CD4-positive, alpha-beta T cell treated with Interleukin-2 at 100 ng/mL for 4 hours (primary cell): ENCODE measurements at places on chromosomes 5 and 9.
A peak's percentile ranks its signal among the peaks of the same experiment; 100 is the strongest.

DNA sequence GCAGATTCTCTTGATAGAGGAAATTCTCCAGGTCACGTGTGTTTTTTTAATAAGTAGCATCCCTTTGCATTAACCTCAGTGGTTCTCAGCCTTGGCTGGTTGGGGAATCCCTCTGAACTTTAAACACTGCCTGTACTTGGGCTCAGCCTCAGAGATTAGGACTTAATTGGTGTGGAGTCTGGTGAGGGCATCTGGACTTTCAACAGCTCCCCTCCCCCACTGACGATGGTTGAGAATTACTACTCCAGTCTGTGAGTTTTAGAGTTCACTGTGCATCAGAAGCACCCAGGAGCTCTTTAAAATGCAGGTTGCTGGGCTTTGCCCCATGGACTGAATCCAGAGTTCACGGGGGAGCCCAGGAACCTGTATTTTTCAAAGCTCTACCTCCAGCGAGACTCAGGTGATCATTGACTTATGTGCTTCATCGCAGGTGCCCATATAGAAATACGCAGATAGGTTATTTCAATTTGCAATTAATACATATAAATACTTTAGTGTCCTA, 71.4 kb downstream of the DAPK1 start:
- DNase-seq = no peak

DNA sequence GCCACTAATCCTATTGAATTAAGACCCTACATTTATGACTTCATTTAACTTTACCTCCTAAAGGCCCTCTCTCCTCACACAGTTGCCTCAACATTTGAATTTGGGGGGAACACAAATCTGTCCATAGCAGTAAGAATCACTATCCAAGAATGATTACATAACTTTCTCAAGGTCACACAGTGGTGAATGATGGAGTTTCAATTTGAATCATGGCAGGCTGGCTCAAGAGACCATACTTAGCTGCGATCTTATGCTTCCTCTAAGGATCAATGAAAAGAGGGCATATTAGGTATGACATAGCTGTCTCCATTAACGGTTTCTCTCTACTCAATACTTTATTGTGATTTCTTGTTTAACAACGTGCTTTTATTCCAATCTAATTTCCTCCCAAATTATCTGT, 44.1 kb upstream of the PDE4D start:
- no peak for DNase-seq

DNA sequence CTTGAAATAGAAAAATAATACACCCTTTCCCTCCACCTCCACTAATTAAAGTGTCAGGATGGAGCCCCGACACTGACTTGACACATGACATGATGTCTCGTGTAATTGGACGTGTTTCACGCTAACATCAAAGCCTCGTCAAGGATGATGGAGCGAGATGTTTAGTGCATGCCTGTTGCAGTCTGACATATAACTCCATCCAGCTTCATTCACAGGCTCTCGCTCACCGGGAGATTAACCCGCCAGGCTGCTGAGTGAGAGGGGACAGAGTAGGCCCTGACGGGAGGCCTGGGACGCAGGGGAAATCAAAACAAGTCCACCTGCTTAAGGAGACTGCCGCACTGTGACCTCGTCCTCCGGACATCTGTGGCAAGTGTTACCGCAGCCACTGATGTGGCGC, 263.5 kb downstream of the SLIT3 start:
- DNase-seq = no peak

DNA sequence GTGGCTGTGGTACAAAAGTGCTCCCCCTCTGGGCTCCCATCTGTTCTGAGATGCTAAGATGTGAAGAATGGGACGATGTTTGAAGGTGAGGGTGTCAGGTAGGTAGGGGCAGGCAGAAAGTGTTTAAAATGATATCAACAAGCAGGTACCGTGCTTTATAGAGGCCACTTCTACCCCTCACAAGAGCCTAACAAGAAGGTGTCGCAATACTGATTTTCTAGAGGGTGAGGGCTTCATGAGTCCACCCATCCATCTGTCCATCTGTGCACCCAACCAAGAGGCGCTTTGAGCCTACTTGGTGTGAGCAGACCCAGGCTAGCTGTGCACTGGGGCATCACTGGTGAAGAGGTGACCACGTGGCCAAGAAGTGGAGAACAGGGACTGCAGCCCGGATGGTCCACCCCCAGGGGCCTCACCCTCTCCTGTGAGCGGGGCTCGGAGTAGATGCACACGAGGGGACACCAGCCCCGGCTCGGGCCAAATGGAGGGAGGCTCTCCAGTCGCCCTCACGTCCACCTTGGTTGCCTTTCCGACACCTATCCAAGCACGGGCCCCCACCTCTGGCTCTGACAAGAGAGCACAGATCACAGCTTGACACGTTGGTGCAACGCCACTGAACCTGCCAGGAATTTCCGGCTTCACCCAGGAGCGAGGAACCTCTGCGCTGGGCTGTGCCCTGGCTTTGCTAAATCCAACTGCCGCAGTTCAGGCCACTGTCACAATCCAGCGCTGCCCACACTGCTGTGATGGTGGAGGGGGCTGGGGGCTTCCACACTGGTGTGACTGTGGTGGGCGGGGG, 34.5 kb downstream of the CRB2 start:
- no peak for DNase-seq

DNA sequence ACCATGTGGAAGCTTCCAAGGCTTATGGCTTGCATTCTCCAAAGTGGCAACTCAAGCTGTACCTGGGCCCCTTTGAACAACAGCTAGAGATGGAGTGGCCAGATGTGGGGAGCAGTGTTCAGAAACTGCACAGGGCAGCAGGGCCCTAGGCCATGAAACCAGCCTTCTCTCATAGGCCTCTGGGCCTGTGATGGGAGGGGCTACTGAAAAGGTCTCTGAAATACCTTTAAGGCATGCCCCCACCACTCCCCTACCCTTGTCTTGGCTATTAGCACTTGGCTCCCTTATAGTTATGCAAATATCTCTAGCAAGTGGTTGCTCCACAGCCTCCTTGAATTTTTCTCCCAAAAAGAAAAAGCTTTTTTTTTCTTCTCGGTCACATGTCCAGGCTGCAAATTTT, 1014.6 kb downstream of the DTWD2 start:
- no peak for DNase-seq

DNA sequence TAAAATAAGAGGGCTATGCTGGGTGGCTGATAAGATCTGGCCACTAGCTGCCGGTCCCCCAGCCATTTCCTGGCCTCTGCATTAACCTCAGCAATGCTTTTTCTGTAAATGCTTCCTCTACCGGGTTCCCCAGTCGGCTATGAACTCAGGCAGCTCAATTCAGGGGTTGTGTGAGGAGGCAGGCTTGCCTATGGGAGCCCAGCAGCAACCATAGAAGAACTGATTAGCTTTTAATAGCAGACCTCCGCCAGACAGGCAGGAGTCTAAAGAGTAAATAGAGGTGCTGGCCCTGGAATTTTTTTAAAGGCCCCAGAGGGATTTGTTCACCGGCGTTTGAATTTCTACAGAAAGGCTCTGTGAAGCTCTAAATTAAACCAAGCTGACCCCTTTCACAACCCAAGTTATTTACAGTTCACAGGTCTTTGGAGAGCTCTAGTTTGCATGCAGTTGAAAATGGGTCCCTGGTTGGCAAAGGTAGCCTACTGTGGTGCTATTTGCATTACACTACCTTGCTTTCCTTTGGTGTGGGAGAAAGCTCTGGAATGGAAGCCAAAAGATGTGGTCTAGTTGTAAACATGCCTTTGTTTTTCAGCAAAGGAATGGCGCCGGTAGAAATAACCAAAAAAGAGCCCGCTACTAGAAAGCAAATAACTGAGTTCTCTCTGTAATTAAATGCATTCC, 289.7 kb upstream of the SEMA6A start:
- DNase-seq = no peak

GRCh38 chr5:117212866-117213265, 638.2 kb upstream of the SEMA6A start:
- no peak for DNase-seq

DNA sequence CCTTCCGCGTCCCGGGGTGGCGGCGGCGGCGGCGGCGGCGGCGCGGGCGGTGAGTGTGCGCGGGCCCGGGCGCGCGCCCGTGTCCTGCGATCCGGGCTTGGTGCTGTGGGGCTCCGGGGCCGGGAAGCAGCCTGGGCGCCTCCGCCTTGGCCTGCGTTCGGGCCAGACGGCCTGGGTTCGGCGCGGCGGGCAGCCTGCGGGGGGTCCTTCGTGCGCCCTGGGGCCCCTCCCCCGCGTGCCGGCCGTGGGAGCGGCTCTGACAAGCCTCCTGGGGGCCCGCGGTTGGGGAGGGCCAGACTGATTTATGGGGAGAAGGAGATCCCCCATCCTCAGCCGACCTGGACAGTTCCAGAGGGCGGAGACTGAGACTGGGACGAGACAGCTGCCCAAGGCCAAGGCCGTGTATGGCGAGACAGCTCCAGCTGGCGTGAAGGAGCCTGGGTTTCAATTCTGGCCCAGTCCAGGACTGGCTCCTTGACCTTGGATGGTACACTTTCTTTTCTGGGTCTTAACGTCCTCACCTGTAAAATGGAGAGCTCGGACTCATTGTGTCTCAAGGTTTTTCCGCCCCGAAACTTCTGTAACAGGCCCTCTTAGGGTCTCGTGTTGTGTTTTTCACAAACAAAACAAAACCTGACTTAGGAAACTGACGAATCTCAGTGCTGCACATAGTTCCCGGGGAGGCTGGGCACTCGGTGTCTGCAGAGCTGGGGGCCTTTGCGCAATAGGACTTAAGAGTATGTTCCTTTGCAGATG, 603 bp downstream of the TMEM268 start:
- peak; percentile 29 for DNase-seq

- DNase-seq = no peak
Measured at GRCh38 chr5:116271446-116272025, 186.7 kb downstream of the COMMD10 start.

DNA sequence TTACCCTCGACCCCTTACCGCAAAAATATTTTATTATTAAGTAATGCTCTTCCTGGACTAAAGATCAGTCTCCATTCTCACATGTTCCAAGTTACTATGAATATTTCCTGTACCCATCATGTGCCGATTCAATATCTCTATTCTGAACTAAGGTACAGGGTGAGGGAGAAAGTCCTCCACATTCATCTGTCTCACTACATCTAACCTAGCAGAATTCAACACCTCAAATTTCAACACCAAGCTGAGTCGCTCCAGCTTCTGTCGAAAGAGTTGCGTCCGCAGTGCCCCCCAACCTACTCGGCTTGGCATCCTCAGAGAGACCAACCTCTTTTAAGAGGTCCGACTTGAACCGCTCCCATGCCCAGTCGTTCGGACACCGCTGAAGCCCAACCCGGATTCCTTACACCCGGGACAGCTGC, 1.0 kb downstream of the CERT1 start:
- DNase-seq = peak; percentile 2

DNA sequence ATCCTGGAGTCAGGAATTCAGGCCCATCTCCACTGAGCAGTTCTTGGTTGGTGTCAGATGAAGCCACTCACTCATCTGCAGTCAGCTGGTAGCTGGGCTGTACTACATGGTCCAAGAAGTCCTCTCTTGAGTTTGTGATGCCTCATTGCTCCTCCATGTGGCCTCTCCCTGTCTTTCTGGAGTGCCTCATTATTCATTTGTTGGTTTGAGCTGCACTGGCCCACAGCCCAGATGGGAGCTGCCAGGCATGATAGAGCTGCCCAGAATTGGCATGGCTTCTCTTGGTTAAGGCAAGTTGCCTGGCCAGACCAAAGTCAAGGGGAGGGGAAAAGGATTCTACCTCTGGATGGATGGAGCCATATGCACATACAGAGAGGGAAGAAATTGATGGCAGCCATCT, 8.0 kb downstream of the PTCD2 start:
- no peak for DNase-seq

GRCh38 chr9:114371973-114372917, 15.5 kb downstream of the AKNA start:
- peak; percentile 61 for DNase-seq

GRCh38 chr5:67129768-67130167, 66.8 kb downstream of the CD180 start:
- no peak for DNase-seq

- DNase-seq = no peak
Measured at GRCh38 chr5:154117050-154117449, 73.5 kb upstream of the GALNT10 start.

- DNase-seq = no peak
Measured at GRCh38 chr9:129713402-129713679, 39.5 kb downstream of the PTGES start.

DNA sequence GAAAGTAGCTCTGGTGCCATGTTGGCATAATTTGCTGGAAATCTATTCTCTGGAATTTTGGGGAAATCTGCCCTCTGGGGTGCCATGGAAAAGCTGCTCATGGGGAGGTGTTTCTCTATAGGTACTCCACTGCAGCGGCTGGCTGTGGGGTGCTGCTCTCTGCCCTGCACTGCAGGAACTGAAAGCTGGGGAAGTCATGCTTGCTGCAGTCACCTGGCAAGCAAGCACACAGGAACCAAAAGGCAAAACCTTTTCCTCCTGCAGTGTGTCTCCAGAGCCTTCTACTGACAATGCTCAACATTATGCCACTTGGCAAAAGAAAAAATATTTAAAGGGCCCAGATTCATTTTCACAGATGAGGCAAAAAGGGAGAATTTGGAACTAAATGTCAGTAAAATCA, 25.8 kb upstream of the CARNMT1 start:
- no peak for DNase-seq

DNA sequence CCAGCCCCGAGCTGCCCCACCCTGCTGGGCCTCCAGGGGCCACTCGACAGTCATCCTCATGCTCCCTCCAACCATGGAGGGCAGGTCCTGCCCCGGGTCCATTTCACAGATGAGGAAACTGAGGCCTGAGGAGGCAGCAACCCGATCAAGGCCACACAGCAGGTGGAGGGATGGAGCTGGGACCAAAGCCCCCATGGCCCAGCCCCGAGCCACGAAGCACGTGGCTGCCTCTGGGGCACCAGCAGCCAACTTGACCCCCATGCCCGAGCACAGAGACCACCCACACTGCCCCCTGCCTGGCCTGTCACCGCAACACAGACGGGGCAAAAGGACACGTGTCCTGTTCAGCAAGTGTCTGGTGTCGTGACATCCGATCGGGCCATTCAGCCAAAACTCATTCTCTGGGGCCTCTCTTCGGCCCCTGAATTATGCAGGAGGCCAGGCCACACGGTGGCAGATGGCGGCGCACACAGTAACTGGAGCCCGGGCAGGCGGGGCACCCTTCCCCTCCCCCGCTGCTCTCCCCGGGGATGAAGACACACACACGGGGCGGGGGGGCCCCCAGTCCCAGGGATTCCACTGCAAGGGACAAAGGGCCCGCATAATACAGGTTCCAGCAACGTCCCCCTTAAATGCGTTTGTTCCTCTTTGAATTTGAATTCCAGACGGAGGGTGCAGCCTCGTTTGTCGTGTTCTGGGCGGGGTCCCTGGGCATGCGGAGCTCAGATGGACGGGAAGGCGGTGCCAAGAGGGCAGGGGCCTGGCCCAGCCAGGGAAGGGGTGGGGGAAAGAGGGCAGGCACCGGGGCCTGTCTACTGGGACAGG, 29.4 kb upstream of the TMEM250 start:
- no peak for DNase-seq

- DNase-seq = no peak
Measured at GRCh38 chr9:123424131-123424530, 68.1 kb downstream of the CRB2 start.

GRCh38 chr5:61229416-61229815, 67.1 kb upstream of the SMIM15 start:
- no peak for DNase-seq

- no peak for DNase-seq
Measured at GRCh38 chr5:40734986-40735385, 20.8 kb downstream of the TTC33 start.
